ENCODE measurements at places on chromosomes 2 and 18. TPM values are rescaled to one million over a fixed set of nuclear protein-coding genes. Genes with fewer than 3 reads are reported as not detected.

Gene LYG1
- 1.1 TPM for total RNA-seq

Gene CCBE1
- total RNA-seq: 45.6 TPM

Gene IFIH1
- total RNA-seq: 5.7 TPM

Gene DCDC2C
- total RNA-seq: not detected

Gene PASK
- 6.6 TPM for total RNA-seq
